ENCODE measurements at places on chromosomes 5 and 9.

- DNase-seq: no peak
Observed at GRCh38 chr5:9537223-9538141, 8.4 kb downstream of the SEMA5A start.

GRCh38 chr5:68217047-68217355 lies 1.4 kb downstream of the PIK3R1 start:
- DNase-seq: no peak

GRCh38 chr9:137021979-137022661 lies 5.9 kb downstream of the ABCA2 start:
- DNase-seq: peak; percentile 78

- DNase-seq: no peak
Observed at GRCh38 chr5:67094476-67095300, 101.9 kb downstream of the CD180 start.

- no peak for DNase-seq
Observed at GRCh38 chr5:121019734-121020133, 555.6 kb downstream of the PRR16 start.

DNA sequence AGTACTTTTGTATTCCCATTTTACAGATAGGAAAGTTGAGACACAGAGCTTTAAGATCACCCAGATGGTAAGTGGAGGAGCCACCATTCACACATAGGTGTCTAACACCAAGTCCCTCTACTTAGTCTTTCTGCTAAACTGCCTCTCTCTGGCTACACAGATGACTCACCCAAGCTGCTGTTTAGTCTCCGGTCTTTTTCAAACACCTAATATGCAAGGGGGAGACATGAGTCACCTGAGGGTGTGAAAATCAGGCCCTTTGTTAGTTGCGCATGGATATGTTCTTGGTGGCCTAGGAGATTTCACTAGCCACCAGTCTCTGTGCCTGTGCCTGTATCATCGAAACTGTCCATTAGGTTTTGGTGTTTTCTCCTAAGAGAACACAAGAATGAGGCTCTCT lies 117.8 kb downstream of the MAST4 start:
- no peak for DNase-seq

DNA sequence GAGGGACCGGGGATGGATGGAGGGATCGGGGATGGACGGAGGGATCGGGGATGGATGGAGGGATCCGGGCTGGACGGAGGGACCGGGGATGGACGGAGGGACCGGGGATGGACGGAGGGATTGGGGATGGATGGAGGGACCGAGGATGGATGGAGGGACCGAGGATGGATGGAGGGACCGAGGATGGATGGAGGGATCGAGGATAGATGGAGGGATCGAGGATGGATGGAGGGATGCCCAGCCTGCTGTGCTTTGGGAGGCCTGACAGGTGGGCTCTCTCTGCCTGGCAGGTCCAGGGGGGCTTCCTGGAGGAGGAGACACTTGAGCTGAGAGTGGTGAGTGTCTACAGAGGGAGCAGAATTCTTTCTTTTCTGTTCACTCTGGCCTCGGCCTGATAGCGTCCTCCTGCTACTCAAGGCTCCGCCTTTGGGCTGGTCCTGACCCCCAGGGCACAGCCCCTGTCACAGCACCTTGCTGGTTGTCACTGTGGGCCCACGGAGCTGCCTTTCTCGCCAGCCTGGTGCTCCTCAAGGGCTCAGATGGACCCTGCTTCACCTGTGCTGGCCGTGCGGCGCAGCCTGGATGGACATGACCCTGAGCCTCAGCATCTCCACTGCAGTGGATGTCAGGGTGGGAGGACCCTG lies 42.2 kb upstream of the RNF130 start:
- no peak for DNase-seq

GRCh38 chr5:77847814-77848290 lies 71.7 kb upstream of the TBCA start:
- DNase-seq: no peak

- peak; percentile 14 for DNase-seq
Observed at GRCh38 chr5:16615741-16616535, 859 bp downstream of the RETREG1 start.

- no peak for DNase-seq
Observed at GRCh38 chr5:90809311-90810056, 250.9 kb downstream of the ADGRV1 start.

DNA sequence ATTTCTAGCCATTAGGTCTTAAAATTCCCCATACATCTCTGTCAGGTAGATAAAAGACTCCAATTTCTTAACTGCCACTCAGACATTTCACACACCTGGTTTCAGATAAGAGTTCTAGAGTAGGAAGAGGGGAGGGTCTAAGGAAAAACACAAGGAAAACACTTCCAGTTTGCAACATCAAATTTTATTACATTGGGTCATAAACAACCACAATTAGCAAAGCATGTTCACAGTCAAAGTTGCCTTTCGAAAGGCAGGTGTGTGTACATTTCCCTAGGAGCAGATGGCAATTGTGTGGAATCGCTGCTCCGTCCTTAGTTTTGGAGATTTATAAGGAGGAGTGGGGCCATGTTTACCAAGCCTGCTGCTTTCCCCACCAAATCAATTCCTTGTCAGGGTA lies 120.8 kb downstream of the DMRT2 start:
- no peak for DNase-seq

- no peak for DNase-seq
Observed at GRCh38 chr5:76942581-76942980, 10.3 kb upstream of the CRHBP start.

- DNase-seq: no peak
Observed at GRCh38 chr5:141942185-141942857, 15.7 kb downstream of the PCDH12 start.

DNA sequence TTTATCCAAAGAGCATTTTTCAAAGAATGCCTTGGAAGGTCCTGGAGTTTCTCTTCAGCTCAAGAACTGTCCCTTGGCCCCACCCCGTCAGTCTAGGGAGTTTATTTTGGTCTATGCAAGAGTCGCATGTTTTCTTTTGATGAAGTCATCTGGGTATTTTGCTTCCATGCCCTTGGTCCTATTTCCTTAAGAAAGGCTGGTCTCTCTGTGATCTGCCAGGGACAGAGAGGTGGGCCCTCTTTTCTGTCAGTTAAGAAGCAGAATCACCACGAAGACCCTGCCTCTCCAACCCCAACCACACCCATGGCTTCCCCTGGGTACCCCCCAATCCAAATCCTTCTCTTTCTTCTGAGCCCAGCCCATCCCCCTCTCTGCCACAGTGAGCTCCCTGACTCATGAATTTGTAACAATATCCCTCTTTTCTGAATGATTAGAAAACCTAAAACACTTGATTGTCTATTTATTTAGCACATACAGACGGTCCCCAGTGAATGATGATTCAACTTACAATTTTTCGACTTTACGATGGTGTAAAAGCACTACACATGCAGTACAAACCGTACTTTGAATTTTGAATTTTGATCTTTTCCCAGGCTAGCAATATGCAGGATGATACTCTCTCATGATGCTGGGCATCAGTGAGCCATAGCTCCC lies 163.5 kb upstream of the ADRA1B start:
- no peak for DNase-seq

DNA sequence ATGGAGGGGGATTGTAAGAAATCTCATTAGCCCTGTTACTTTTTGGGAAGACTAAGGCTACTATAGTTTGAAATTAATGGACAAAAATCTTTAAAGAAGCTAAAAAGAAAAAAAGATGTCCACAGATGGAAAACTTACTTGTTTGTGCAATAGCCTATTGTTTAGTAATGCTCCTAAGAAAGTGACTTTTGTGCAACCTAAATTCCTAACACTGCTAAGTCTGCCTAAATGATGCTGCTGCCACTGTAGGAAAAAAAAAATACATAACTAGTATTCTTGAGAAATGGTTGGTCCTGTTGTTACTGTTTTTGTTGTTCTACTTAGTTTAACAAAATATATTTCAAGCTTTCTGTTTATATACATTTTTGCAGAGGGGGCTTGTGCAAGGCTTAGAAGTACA lies 108.2 kb upstream of the NR3C1 start:
- no peak for DNase-seq

DNA sequence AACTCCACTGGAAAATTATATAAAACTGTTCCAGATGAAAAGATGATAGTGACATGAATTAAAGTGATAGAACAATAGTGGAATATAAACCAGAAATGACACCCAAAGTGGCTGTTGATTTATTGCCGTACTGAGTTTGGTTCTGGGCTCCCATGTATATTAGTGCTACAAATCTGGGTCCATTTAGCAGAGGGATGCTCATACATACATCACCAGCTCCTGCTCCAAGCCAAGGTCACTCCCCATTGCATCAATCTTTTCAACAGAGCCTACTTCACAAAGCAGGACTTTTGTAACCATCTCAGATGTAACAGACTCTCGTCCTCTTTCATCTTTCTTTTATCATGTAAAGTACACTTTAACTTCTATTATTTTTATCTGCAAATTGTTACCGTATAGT lies 208.6 kb downstream of the GAPVD1 start:
- no peak for DNase-seq

DNA sequence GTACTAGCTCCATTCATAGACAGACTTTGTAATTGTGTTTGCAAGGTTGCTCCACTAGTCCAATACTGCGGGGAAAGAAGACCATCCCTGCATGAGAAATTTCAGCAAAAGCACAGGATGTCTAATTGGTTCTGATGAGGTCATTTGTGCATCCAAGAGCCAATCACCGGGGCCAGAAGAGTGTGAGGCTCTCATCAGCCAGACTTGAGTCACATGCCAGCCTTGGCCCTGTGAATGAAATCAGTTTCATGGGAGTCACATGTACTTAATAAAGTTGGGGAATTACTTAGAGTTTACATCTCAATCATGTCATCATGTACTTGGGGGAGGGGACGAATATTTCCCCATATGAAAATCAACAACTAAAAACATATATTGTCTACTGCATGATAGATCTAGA lies 1236.0 kb downstream of the MAT2B start:
- no peak for DNase-seq

- no peak for DNase-seq
Observed at GRCh38 chr5:65483546-65484346, 2.0 kb upstream of the ADAMTS6 start.

DNA sequence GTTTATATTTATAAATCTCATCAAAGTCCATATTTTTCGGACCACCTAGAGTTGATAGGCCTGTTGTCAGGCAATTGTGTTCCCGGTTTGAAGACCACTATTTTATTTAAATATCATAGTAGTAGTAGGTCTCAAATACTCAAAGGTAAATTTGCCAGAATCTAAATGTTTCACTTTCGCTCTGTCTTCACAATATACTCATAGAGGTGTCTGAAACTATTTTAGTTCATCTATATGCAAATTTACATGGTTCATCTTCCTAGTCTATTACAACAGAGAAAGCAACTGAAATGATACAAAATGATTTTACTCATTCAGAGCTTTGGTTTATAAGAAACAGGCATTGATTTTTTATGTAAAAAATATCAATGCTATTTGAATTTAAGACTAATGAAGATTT lies 1897.5 kb downstream of the EFNA5 start:
- DNase-seq: no peak

DNA sequence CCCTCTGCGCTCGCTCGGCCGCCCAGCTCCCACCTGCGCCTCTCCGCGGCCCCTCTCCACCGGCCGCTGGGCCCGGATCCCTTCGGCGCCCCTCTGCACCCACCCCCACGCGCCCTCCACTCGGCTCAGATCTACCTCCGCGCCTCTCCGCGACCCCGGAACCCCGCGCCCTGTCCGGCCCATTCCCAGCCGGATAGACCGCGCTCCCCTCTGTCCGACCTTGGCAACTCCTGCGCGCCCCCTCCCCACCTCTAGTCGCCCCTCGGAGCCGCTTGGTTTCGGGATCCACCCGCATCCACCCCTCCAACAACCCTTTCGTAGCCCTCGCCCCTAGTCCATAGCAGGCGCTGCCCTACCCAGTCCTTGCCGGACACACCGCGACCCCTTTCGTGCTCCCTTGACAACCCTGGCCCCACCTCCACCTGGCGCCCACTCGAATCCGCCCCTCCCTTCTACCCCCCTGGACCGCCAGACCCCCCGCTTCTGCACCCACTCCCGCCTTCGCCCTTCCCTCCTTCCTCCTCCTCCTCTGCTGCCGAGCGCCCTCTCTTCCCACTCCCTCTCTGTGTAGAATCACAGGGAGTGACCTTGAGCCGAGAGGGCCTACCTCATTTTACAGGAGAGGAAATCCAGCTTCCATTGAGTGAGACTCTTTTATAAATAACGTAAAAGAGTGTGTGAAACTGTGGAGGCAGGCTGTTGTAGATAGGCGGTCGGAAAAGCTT lies 525 bp upstream of the AK3 start:
- no peak for DNase-seq

DNA sequence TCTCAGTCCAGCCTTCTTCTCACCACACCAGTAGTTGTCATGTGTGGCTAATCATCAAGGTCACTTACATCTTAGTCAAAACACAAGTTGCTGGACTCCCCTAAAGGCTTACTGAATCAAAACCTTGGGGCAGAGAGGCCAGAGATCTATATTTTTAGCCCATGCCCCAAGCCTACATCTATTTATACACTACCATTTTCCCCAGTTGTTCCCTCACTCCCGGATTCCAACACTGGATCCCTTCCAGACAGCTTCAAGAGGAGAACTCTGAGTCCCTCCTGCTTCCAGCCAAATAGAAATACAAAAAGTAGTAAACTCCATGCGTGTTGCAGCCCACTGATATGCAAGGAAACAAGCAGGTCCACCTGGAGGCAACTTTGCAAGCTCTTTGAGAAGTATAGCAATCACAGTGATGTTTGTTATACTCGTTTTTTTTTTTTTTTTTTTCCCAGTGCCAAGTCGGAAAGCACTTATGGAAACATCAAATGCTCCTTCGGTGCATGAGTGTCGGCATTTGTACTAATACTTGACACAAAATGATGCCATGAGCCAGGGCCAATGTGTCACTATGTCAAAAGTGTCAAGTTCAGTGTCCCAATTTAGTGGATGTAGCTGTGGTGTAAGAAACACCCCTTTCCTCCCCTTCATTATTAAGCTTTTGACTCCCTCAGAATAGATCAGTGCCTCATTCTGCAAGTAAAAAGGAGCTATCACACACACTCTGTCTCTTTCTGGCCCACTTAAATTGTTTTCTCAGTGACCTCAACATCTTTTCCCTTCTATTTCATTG lies 594.2 kb upstream of the SGCD start:
- no peak for DNase-seq

GRCh38 chr9:31996331-31996730 lies 388.1 kb upstream of the ACO1 start:
- no peak for DNase-seq

GRCh38 chr9:99073985-99074901 lies 30.7 kb upstream of the TGFBR1 start:
- DNase-seq: no peak

DNA sequence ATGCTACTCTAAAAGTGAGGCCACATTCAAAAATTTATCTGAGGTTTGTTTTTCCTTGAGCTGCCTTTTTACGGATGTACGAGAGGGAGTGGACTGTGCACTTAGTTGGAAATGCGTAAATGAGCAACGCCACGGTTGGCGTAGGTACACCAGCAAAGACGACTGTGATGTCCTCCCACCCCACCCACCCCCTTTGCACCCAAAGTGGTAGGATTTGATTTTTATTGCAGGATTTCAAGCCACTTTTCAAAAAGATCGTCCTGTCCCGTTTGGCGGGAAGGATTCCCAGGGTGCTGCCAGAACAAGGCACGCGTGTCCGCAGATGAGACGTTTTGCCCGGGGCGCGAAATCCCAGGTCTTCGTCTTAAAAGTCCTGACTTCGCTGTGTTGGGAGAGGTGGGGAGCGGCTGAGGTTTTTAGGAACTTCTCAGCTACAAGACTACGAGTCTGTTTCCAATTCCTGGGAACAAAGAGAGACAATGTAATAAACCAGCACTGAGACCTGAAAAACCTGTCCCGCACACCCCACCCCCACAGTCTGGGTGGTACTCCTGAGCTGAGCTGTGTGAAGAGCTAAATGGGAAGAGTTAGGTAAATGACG lies 1.0 kb upstream of the TLE1 start:
- DNase-seq: no peak

All from activated naive CD4-positive, alpha-beta T cell treated with Interleukin-2 at 50 U/mL for 16 hours (primary cell).